Activated T-cell treated with anti-CD3 and anti-CD28 coated beads, Interleukin-2, amount 50 U/mL, for 48 hours (primary cell): ENCODE measurements at places on chromosomes 3 and 15.

DNA sequence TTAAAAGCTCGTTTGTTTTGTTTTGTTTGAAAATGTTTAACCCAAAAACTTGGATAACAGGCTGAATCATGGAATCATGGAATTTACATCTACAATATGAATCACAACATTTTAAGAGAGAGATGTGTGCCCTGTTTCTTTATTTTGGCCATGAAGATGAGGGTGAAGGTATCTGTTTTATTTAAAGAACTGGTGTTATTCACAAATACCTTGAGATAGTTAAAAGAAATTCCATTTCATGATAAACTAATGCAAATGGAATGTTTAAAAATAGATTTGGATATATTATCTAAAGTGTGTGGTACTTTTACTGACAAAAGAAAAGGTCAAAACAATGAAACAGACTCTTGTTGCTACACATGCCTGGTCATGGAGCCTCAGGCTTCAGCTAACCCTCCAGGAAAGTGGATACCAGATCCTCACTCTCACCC, 486.0 kb upstream of the CFAP20DC start:
- DNase-seq = no peak

DNA sequence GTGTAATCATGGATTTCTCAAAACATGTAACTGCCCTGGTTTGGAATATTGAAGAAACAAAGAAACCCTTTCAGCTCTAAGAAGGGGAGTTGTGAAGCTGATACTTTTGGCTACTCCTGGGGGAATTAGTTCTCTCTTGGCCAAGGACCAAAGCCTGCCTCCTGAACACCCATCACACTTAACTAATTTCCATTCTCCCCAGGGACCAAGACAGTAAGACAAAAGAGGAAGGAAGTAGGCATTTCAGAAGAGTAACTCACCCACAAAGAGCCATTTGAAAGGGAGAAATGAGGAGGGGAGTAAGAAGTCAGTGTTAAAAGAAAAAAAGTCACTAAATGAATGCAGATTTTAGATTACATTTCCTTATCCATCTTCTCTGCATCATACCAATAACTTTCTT, 328.0 kb upstream of the SOX2 start:
- DNase-seq = no peak

DNA sequence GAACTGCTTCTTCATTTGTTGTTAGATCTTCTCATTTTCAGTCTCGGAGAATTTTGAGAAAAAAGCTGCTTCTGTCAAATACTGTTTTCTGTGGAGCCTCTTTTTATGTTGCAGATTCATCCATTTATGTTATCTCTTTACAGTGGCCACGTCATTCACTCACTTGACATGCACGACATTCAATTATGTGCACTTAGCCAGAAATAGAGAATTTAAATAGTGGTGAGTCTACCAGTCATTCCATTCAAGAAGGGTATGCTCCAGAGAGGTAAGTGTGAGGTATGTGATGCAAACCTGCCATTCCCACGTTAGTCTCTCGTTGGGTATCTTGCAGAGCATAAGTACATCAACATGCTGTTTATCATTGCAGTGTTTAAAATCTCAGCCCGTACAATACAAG, 9.8 kb downstream of the ARPP19 start:
- no peak for DNase-seq

- DNase-seq = no peak
Observed at GRCh38 chr3:64890006-64890405, 202.2 kb upstream of the ADAMTS9 start.

GRCh38 chr3:67380118-67380517, 274.3 kb downstream of the SUCLG2 start:
- DNase-seq = no peak

DNA sequence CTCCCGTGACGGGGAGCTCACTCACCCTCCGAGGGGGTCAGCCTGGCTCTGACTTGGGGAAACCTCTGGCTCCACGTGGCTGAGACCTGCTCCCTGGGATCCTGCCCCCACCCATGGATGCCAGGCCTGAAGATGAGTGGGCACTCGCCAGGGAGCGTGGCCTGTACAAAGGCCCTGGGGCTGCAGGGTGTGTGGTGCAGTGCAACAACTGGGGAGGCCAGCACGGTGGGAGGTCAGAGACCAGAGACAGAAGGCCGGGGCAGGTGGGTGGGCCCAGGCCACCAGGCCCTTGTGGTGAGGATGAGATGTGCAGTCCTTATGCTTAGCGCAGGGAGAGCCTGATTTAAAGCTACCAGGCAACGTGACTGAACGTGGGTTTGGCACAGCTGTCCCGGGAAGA, 5.0 kb downstream of the DNAJB8 start:
- DNase-seq = no peak

DNA sequence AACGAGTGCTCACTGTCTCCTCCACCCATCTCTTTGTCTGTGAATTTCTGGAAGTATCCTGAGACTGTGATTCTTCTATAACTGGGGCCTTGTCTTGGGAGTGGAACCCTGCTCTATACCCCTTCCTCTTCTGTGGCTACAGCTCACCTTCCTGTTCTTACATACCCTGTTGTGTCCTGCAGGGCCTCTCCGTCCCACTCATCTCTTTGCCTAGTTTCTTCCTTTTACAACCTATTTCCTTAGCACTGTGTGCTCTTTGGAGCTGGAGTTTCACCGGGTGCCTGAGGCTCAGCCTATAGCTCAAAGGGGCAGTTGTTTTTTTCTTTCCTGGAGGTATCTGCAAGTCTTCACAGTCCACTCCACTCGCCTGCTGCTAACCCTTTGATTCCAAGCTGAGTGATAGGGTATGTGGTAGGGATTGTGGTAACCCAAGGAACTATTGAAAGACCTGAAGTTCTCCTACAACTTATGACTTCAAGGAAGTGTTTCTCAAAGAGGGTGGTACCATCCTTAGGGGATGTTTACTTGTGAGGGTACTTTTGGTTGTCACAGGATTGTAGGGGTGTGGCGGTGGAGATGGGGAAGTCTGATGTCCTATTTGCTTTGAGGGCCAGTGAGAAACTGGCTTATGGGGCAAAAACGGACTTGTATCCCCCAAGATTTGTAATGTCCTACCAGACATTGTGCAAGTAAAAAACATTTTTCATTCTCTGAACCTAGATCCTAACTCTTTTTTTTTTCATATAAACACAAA, 66.6 kb upstream of the ARL8B start:
- DNase-seq = no peak

GRCh38 chr3:109045271-109046040, 72.5 kb downstream of the MORC1 start:
- DNase-seq = no peak

- no peak for DNase-seq
Observed at GRCh38 chr3:176920766-176921160, 276.5 kb downstream of the TBL1XR1 start.

DNA sequence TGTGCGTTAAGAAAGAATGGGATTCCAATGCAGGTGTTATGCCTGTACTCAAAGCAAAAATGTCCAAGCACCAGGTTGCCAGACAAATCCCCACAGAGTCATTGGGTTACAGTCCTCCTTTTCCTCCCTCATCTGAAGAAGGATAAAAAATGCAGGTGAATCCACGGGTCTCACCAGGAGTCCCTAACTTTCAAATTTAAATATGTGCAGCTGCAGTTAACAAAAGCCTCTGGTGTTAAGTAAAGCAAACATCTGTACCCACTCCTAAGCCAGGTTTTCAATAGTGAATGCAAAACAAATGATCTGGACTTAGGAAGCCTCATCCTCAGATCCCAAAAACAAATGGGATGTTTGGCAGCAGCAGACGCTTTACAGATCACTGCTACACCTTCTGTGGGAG, 70.4 kb upstream of the SETMAR start:
- DNase-seq = no peak

DNA sequence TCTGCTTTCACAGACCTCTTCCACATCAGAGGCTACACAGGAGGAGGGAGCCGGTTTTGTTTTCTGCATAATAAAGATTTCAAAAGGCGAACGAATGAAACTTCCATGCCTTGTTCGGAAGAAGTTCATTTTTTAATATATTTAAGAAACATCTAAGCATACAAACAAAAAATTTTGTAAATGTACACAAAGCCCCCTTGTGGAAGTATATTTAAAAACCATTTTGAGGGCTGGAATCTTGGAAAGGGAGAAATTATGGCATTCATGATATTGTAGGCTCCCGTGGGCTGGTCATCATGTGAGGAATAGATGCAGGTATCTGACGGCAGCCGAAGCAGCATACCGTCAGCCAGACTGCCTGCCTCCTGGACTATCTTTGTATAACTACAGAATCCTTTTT, 90.4 kb downstream of the MECOM start:
- DNase-seq = no peak

- peak; percentile 18 for DNase-seq
Observed at GRCh38 chr3:56291244-56291680, 177.0 kb downstream of the ERC2 start.

DNA sequence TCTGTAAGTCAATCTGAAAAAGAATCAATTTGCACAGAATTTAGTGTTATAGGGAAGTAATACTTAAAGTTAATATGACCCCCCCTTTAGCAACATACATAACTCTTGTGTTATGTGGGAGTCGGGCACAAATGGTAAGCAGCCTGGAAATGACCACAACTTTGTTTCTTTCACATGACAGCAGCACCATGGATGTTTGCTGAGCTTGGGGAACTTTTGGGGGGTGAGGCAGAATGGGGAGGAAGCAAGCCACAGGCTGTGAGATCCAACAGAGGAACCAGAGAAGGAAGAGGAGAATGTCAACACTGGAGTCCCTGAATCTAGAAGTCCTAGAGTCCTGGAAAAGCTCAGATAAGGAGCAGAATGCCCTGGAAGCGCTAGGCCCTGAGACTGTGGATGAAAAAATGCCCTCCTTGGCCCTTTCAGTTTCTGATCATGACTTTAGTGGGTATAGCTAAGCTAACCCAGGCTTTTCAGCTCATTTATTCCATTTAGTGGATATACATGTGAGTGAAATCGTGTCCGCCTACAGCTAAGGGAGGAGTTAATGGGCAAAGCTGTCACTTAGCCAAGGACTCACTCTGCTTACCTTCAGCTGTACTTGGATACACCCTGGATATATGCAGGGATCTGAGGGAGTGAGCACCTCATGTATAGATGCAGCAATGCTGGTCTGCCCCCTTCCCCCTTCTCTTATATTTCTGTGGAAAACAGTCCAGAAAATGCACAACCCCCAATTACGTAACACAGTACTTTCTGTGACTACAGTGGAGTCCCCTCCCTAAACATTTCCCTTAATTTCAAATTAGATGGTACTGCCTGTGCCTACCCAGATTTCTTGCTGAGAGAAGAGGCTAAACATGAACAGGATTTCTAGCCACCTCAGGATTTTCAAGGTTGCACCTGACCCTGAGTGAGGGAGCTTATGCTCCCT, 39.1 kb downstream of the CFAP91 start:
- no peak for DNase-seq

DNA sequence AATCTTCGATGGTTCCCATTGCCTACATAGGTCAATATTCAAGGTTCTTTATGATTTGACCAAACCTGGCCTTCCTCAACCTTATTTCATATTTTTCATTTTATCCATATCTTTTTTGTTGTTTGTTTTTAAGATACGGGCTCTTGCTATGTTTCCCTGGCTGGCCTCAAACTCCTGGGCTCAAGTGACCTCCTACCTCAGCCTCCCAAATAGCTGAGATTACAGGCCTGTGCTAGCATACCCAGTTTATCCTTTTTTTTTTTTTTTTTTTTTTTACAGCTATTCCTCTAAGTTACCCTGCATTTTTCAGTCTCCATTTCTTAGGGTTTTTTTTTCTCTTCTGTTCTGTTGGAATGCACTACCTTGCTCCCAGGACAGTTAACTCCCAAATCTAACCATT, 14.5 kb downstream of the ZNF609 start:
- no peak for DNase-seq

GRCh38 chr3:127759826-127760225, 62.5 kb downstream of the MGLL start:
- DNase-seq = no peak

- DNase-seq = no peak
Observed at GRCh38 chr3:4836516-4836915, 142.7 kb upstream of the BHLHE40 start.
